Heart left ventricle (tissue), 16 donors: ENCODE measurements at places on chromosomes 1 and 21.

GRCh38 chr1:111665497-111665896, 45.9 kb downstream of the RAP1A start:
- DNase-seq, result no peak

GRCh38 chr1:7110321-7110720, 325.1 kb downstream of the CAMTA1 start:
- no peak for DNase-seq

DNA sequence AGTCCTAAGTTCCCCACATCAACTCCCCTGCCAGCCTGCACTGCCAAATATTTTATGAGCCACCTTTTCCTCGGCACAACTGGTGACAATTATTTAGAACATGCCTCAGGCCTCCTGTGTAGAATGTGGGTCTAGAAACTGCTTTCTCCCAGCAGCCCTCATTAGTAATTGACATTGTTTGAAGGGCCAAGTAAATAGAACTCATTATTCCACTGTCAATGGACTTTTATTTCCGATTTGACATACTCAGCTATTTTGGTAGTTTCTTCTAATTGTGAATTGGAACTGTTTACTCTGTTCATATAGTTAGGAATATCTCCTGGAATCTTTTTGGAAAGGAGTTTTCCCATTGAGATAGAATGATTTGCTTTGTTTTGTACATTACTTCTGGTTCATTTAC, 168.8 kb upstream of the L1TD1 start:
- DNase-seq, result no peak

DNA sequence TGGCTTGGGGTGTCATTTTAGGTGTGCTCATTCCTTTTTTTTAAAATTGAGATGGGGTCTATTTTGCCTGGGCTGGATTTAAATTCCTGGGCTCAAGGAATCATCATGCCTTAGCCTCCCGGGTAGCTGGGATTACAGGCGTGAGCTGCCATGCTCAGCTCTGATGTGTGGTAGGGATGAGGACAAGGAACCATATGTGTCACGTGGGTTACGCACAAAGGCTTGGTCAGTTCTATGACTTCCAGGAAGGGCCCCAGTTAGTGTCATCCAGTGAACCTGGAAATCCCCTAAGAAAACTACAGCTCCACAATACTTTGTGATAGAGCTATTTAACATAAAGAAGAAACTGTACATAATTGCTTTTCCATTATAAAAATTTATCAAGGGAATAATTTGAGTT, 6.7 kb upstream of the METTL25B start:
- no peak for DNase-seq
